ENCODE measurements at places on chromosomes 1 and 21.

- DNase-seq, result no peak
Observed at GRCh38 chr1:188243456-188243855, 1414.7 kb downstream of the PLA2G4A start.

GRCh38 chr1:167440345-167440744, 78.0 kb downstream of the CD247 start:
- DNase-seq, result no peak

DNA sequence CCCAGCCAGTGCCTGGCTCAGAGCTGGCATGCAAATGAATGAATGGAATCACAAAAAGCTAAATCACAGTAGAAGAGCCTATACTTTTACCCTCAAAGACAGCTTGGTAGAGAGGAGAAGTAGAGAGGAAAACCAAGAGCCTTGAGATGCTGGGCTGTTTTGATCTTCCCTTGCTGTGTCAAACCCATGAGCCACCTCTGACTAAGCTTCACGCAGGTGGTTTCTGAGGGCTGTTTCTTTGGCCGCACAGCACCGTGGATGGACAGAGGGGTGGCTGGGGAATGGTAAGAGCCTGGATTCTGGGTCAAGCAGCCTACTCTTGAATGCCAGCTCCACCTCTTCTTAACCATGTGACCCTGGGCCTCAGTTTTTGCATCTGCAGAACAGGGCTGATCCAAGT, 18.6 kb downstream of the ABCG1 start:
- DNase-seq, result no peak

DNA sequence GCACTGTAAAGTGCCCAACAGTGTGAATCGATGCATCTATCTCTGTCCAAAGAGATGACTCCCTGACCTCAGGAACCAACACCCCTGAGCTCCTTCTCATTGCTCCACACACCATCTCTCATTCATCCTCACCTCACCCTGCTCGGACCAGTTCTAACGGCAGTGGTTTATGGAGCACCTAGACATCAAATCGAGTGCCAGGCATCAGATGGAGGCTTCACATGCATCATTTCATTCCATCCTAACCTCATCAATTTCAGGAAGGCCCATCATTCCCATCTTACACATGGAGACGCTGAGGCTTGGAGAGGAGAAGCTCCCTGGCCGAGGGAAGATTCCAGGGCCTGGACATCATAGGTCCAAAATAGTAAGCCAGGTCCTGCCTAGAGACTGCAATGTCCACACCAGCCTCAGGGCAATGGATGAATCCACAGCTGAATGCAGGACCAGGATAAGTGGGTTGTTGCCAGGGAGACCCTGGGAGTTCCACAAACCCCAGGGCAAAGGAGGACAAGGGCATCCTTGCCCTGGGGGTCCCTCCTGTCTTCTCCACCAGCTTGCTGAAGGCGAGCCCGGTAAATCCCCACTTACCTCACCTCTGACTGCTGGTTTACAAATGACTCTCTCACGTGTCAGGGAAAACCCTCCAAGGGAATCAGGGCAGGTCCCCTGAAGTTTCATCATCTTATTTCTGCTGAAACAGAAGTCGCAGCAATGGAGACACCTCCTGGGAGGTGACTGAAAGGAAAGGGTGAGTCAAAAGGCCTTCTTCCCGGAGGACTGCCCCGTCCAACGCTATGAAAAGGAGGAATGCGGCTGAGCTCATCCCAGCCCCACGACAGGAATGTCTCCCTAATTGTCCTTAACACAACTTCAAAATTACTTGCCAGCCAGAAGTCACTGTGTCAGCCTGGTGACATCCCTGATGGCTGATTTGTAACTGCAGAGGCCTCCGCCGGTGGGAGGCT, 9.0 kb upstream of the IFFO2 start:
- no peak for DNase-seq

DNA sequence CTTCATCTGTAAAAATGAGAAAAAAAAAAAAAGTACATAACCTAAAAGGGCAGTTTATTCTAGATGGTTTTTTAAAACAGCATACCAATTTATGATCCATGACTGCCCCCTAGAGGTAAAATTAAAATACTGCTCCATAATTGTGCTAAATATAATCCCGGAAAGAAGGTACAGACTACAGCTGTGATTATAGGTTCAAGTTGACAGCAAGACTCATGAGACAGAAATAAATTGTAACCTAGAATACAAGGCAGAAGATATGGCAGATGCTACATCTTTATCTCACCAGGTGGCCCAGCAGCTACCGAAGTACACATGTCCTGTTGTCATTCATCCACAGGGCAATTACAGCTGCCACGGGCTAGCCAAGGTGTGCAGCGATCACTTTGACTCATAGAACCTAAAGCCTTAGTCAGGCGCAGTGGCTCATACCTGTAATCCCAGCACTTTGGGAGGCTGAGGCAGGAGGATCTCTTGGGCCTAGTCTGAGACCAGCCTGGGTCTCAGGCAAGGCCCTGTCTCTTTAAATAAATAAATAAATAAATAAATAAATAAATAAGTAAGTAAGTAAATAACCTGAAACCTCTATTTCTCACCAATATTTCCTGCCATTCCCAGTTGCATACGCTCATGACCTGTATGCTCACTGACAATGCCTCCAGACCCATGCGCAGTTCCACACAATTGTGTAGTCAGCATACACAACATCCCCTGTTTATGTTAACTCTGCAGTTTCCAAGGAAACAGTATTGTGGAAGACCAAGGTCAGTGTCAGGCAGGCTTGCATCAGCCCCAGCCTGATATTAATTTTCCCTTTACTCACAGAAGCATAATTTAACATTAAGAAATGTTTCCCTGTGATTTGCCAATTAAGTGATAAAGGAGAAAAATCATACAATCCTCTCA, 18.3 kb upstream of the PPIE start:
- peak; percentile 87 for DNase-seq

DNA sequence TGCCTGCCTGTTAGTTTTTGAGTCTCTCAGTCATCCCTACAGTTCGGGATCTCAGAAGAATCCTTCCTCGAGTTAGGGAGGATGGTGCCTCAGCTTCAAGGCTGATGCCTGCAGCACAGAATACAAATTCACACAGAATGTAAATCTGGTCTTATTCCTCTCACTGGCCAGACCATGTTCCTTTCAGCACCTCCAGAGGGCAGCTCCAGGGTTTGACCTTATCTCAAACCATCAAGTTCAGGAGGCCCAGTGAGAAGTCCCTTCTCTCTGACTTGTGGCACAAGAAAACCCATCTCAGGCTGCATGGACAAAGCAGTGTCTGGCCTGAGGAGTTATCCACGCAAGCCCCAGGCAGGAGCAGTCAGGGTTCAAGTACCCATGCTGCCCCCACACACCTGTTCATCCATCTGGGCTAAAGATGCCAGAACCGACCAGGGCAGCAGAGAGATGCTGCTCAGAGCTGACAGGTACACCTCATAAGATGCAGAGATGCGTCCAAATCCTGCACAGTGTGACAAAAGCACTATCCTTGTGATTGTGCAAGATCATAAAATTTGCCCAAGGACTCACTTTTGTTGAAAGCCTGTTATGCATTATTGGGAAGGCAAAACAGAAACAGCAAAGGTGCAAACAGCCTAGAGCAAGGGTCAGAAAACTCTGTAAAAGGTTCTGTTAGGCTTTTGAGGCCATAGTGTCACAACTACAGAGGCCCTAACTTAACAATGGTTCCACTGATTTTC, 49.8 kb downstream of the BCAR3 start:
- no peak for DNase-seq

- DNase-seq, result no peak
Observed at GRCh38 chr21:45431781-45432572, 27.0 kb downstream of the COL18A1 start.

DNA sequence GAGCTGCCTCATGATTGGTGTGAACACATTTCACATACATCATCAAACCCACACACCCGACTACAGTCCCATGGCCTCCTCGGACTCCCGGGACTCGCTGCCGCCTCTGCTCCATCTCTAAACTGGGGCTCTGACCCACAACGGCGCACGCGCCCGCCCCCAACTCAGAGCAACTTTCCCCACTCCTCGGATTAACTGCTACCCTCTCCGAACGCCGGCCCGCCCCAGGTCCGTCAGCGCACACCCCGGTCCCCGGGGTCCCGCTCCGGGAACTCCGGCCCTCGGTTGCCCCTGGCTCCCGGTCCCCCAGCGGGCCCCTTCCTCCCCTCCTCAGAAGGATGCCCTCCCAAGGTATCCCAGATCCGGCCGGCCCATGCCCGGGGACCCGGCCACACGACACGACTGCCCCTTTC, 740 bp downstream of the DSTYK start:
- DNase-seq, result no peak

DNA sequence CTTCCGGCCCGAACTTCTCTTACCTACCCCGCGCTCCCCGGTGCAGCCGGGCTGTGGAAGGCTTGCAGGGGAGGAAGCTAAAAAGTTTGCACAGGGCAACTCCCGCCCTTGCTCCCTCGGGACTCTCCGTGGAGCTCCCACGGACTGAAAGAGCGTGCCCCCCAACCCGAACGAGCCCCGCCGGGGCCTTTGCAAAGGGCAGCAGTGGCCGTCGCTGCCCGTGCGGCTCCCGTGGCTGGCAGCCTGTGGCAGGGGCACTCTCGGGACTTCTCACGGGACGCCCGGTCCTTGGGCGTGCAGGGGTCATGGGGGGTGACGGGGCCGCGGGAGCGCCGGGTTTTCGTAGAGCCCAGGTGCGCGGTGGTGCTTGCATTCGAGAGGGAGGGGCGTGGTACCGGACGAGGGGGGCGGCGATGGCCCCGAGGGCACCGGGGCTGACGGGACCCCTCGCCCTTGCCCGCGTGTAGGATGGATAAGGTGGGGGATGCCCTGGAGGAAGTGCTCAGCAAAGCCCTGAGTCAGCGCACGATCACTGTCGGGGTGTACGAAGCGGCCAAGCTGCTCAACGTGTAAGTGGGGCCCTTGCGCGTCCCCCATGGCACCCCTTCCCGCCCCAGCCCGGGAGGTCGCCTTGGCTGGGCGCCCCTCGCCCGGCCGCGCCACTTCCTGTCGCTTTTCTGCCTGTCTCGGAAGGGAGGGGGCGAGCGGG, 711 bp downstream of the GADD45A start:
- DNase-seq, result peak; percentile 89

DNA sequence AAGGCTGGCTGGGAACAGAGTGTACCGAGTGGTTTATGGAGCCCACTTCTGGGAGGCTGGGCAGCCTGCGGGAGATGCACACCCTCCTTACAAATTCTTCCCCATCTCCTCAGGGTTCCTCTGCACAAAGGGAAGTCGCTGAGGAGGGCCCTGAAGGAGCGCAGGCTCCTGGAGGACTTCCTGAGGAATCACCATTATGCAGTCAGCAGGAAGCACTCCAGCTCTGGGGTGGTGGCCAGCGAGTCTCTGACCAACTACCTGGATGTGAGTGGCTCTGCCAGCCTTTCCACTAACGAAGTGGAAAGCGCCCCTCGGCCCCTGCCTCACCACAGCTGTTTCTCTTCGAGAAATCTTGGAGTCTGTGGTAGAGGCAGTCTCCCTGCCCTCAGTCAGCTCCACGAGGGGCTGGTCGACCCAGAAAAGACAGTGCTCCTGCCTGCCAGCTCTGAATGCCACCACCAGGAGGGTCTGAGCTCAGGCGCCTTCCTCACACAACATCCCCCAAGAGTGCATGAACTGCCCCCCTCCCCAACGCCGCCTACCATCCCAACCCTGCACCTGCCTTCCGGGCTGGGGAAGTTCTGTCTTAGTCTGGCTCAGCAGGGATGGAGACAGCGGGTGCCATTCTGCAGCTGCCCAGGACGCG, 31.8 kb downstream of the PROK1 start:
- peak; percentile 56 for DNase-seq

GRCh38 chr1:22137004-22137720, 5.7 kb downstream of the WNT4 start:
- peak; percentile 66 for DNase-seq
